Ureter (tissue), 1 donor: ENCODE measurements at places on chromosomes 2 and 18. TPM values are rescaled to one million over a fixed set of nuclear protein-coding genes. Genes with fewer than 3 reads are reported as not detected.

DNA sequence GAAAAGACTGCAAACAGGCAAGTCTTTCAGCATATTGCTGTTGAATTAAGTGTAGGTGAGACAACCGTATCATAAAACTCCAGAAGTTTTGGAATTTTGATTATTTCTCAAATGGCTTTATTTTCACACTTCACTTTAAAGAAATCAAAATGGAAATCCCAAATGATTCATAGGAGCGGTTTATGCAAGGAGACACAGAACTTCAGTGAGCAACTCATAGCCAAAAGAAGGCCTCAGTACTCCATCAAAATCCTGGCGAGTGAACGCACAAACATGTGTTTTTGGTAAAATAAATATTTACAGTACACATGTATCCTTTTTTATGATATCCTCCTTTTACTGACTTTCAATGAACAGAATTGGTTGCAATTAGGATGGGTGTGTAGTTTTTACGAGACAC, 140.4 kb upstream of the APCDD1 start:
- no peak for DNase-seq

- no peak for DNase-seq
Observed at GRCh38 chr2:112758711-112759110, 5.7 kb downstream of the CKAP2L start.

DNA sequence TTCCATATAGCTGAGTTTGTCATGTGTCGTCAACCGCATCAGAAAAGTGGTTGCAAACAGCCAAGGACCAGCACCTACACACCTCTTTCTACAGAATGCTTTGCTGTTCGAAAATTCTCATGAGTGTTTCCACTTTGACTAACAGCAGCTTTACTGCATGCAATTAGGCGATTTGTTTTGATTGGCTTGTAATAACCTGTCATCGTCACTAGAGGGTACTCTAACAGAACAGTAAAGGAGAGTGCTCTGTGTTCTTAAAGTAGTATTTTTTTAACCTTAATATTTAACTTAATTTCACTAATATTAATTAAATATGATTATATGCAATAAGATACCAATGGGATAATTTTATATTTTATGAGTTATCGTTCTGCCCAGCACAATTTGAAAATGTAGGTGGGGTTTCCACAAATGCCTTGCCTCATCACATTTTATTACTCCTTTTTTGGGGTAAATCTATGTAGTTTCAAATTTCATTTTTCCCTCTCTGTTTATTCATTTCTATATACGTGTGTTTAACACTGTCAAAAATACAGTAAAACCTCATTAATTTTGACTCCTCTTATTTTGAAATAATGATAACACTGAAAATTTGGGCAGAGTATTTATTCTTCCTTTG, 502.2 kb downstream of the NRXN1 start:
- no peak for DNase-seq

GRCh38 chr2:81283081-81283480, 978.5 kb upstream of the LRRTM1 start:
- no peak for DNase-seq

GRCh38 chr2:185335879-185336278, 402.7 kb upstream of the FSIP2 start:
- DNase-seq, result no peak

- DNase-seq, result no peak
Observed at GRCh38 chr2:12300019-12300602, 416.6 kb upstream of the TRIB2 start.

DNA sequence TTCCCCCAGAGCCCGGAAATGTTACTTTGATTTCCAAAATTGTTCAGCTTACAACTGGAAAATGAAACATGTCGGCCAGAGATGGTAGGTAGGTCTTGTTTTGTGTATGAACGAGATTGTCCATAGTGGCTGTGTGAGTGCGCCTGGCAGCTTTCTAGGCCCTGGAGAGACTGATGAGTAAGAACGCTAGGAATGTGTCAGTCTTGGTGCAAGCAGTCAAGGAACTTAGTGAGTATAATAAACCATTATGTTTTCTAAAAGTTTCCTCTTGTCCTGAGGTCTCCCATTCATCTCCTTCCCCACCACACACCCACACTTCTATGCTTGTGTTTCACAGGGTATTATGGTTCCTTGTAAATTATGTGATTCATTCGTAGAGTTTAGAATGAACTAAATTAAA, 234.2 kb downstream of the CDH2 start:
- no peak for DNase-seq

GRCh38 chr2:106789185-106789584, 96.8 kb downstream of the ST6GAL2 start:
- no peak for DNase-seq

DNA sequence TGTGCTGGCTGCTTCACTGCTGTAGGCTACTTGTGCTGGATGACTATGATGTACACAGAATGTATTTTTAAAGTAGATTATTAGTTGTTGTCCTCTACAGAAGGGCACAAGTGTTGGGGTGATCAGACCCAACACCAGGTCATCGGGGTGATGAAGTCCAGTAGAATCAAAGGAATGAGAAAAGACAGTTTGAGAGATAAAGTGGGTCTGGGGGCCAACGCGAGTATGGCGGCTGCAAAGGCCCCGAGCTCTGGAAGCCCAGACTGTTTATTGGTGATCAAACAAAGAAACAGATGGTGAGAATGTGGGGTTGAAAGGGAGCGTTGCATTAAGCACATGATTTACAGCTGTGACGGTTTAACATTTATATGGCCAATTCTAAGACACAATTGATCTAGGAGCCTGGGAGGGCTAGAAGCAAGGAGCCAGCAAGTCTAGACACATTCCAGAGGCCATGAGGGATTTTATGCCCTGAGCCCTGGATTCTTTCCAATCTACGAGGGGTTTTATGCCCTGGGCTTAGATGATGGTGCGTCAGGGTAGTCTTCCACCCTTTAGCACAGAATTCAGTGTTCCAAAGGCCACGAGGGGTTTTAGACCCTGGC, 153.5 kb downstream of the AGPS start:
- no peak for DNase-seq

DNA sequence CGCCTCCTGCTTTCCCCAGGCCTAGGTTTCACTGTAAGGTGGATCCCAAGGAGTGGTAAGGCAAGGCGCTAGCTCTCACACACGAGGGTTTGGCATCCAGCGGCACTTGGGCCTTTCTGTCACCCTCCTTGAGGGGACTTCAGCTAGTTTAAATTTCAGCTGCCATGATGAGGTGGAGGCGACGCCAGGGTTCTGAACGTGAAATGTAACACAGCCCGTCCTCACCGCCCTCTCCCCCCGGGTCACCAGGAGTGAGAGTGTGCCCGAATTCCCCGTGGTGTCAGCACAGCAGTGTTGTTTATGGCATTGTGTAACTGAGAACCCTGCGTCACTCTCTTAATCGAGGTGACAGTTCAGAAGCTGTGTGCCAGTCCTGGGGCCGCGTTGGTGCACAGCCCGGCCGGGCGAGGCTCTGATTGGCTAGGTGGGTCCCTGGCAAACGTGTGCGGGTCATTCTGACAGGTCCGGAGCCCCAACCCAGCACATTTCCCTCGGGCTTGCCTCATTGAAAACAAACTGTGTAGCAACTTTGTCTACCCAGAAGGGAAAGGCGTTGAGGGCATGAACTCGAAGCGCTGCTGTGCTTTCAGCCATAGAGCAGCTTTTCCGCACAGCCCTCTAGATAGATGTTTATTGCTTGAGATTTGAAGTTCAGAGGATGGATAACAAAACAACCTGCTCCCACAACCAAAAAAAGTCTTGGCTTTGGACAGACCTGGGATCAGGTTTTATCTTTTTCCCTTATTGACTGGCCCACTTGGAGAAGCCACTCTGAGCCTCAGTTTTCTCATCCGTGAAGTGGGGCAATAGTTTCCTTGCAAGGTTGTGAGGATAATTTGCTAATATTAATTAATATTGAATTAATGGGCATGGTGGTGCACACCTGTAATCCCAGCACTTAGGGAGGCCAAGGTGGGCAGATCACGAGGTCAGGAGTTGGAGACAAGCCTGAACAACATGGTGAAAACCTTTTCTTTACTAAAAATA, 4.9 kb downstream of the CIDEA start:
- no peak for DNase-seq

GRCh38 chr2:95258271-95258670, 16.0 kb upstream of the PROM2 start:
- DNase-seq, result no peak

DNA sequence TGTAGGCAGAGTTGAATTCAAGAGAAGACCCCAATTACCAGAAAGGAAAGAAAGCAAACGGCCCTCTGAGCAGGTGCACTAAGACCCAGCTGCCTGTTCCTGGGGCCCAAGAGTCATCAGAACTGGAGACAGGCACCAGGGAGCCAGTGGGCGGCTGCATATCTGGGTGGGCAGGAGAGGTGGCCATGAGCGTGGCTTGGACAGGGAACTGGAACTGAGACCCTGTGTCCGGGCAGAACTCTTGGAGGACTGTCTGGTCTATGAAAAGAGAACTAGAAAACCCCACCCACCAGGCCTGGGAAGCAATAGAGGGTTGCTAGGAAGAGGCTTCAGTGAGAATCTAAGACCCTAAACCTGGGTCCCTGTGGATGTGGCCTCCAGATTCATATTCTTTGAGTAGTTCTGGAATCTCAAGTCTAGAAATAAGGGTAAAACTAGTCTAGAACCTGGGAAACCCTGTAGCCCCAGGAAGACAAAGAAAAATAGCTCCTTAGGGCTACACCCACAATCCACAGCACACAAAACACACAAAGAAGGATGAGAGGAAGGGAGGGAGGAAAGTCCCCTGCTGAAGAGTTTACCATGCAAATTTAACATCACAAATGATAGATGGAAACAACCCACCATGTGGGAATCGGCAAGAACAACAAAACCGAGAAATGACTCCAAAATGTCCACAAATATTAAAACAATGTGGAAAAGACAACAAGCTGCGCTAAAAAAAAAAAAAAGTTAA, 147.0 kb downstream of the HDAC4 start:
- DNase-seq, result no peak

The PAIP2B gene
- total RNA-seq, result 11.6 TPM

The CFAP210 gene
- 0.49 TPM for total RNA-seq

The PROKR1 gene
- total RNA-seq, result not detected

The TET3 gene
- 28.7 TPM for total RNA-seq

The NDUFS1 gene
- total RNA-seq, result 94.4 TPM

The SCN3A gene
- total RNA-seq, result 0.83 TPM

The ALKAL2 gene
- total RNA-seq, result 1.9 TPM

The SFT2D3 gene
- 7.3 TPM for total RNA-seq

The SCTR gene
- not detected for total RNA-seq

The ATP6V1B1 gene
- 2.4 TPM for total RNA-seq

The OSGEPL1 gene
- total RNA-seq, result 8.5 TPM

The MERTK gene
- 33.5 TPM for total RNA-seq

The WNT6 gene
- 0.78 TPM for total RNA-seq
